ENCODE measurements at places on chromosomes 7 and 10.

GRCh38 chr10:32905466-32905865 is 52.6 kb downstream of the ITGB1 start:
- DNase-seq, result no peak

DNA sequence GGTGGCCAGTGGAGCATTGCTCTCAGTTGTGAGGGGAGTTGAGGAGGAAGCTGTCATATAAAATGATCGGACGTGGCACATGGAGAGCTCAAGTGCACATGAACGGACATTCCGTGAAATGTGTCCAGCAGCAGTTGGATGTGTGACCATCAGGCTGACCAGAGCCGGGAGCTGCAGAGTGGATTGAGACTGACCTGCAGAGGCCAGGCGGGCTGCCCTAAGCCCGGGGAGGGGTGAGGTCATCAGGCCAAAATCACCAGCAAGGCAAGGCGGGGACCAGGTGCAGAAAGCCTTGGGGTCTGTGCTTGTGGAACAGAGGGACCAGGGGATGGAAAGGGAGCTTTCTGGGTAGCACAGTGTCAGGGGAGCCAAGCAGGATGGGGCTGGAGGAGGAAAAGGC is 279.5 kb downstream of the CELF2 start:
- no peak for DNase-seq

GRCh38 chr10:33790521-33791271 is 456.2 kb upstream of the NRP1 start:
- DNase-seq, result no peak

GRCh38 chr10:85741626-85742300 is 624.8 kb downstream of the GRID1 start:
- DNase-seq, result no peak

DNA sequence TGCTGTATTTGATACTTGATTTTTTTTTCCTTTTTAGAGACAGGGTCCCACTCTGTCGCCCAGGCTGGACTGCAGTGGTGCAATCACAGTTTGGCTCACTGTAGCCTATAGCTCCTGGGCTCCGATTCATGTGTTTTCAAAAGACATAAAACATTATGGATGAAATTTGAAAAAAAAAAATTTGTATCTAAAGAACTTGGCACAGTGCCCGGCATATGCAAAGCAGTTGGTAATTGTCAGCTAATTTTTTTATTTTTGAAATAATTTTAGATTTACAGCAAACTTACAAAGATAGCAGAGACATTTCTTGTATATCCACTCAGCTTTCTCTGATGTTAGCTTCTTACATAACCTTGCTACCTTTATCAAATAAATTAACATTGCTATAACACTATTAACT is 20.3 kb upstream of the SAMD8 start:
- DNase-seq, result no peak

- DNase-seq, result peak; percentile 75
Measured at GRCh38 chr10:44981172-44982113, 2.8 kb upstream of the DEPP1 start.

DNA sequence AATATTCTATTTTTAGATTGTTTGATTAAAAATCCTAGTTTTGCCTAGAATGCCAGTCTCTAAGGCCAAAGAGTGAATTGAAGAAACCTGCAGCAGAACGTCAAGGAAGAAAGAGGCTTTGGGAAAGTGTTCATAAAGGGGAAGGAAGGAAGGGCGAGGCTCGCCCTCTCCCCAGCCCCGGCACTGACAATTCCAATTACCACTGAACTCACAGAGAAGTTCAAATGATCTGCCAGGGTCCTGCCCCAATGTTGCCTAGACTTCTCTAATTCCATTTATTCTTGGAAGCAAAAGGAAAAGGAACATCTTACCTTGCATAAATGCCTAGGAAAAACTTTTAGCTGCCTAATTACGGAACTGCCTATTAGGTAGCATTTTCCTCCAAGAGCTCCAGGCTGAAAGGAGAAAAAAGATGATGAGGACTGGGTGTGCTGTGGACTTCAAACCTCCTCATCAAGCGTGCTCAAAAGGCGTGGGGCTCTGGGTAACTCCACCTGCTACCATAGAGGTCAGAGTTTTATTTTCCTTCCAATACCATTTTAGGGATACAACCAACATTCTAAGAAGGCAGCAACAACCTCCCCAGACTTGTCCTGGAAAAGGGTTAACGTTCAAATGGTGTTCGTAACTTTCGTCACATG is 134.5 kb downstream of the PKD1L1 start:
- no peak for DNase-seq

All from HT-29 (cell line).